ENCODE measurements at places on chromosomes 1 and 21. TPM values are rescaled to one million over a fixed set of nuclear protein-coding genes. Genes with fewer than 3 reads are reported as not detected.

CAMSAP2 gene
- total RNA-seq, result 23.0 TPM

DNM3 gene
- 2.6 TPM for total RNA-seq

EYA3 gene
- total RNA-seq, result 9.9 TPM

CLCA2 gene
- not detected for total RNA-seq

TMEM82 gene
- total RNA-seq, result not detected

PODN gene
- total RNA-seq, result 3.7 TPM

MAEL gene
- 0.52 TPM for total RNA-seq

TSPAN2 gene
- 6.8 TPM for total RNA-seq

ANXA9 gene
- not detected for total RNA-seq

FCRLB gene
- 1.0 TPM for total RNA-seq

ABCD3 gene
- total RNA-seq, result 31.8 TPM

NFASC gene
- total RNA-seq, result 1.6 TPM

RRP1B gene
- total RNA-seq, result 13.6 TPM

SCAF4 gene
- 8.4 TPM for total RNA-seq

RGSL1 gene
- total RNA-seq, result not detected

FMO4 gene
- 2.6 TPM for total RNA-seq

RXFP4 gene
- total RNA-seq, result not detected

EFHD2 gene
- 12.5 TPM for total RNA-seq

GNAT2 gene
- total RNA-seq, result not detected

CAMTA1 gene
- total RNA-seq, result 38.1 TPM

KRTAP7-1 gene
- not detected for total RNA-seq

KIRREL1 gene
- total RNA-seq, result 23.5 TPM

TNFRSF8 gene
- 0.52 TPM for total RNA-seq

PTCH2 gene
- total RNA-seq, result 1.6 TPM

GBP4 gene
- 3.7 TPM for total RNA-seq

SLC44A3 gene
- total RNA-seq, result 2.6 TPM

CDA gene
- total RNA-seq, result not detected

CBR1 gene
- 21.4 TPM for total RNA-seq

PRAMEF17 gene
- total RNA-seq, result not detected

SYCP1 gene
- not detected for total RNA-seq

PGLYRP3 gene
- not detected for total RNA-seq

B3GALT2 gene
- 6.8 TPM for total RNA-seq

LCK gene
- 2.1 TPM for total RNA-seq

PDPN gene
- 13.6 TPM for total RNA-seq

YTHDF2 gene
- total RNA-seq, result 59.5 TPM

IGSF21 gene
- total RNA-seq, result not detected

TTC24 gene
- total RNA-seq, result not detected

C1QA gene
- 50.6 TPM for total RNA-seq

TTLL7 gene
- 38.6 TPM for total RNA-seq

VPS45 gene
- total RNA-seq, result 41.2 TPM

MRAP gene
- 2.6 TPM for total RNA-seq

ATAD3B gene
- total RNA-seq, result 16.7 TPM

FAM72B gene
- total RNA-seq, result 1.0 TPM

NUP210L gene
- total RNA-seq, result under 0.01 TPM

SPRR2F gene
- not detected for total RNA-seq

CADM3 gene
- total RNA-seq, result 0.52 TPM

AMY1C gene
- not detected for total RNA-seq

PTPN22 gene
- total RNA-seq, result 1.0 TPM

KRTAP19-1 gene
- total RNA-seq, result not detected

TNFRSF9 gene
- under 0.01 TPM for total RNA-seq

GREM2 gene
- 2.6 TPM for total RNA-seq

C1QTNF12 gene
- 1.0 TPM for total RNA-seq

S1PR1 gene
- 21.9 TPM for total RNA-seq

SLAMF1 gene
- not detected for total RNA-seq

OR2T2 gene
- total RNA-seq, result not detected

MANEAL gene
- 2.1 TPM for total RNA-seq

TMCO1 gene
- total RNA-seq, result 24.5 TPM
